ENCODE measurements at places on chromosomes 11 and 22.

DNA sequence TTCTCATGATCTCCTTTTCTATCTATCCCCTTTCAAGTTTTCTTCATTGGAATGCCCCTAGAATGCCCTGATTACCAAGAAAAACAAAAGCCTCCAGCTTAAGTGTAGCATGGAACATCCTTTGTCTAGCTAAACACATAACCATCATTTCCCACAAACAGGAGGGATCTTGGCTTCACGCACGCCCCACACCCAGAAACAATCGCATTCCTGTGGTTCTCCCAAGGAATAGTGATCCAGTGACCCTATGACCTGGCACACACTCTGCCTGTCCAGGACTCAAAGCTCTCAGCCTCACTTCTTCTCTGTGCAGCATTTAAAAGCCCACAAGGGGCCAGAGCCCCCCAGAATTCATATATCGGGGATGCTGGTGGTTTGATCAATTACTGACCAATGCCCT, 9.3 kb upstream of the POU2AF1 start:
- no peak for DNase-seq

DNA sequence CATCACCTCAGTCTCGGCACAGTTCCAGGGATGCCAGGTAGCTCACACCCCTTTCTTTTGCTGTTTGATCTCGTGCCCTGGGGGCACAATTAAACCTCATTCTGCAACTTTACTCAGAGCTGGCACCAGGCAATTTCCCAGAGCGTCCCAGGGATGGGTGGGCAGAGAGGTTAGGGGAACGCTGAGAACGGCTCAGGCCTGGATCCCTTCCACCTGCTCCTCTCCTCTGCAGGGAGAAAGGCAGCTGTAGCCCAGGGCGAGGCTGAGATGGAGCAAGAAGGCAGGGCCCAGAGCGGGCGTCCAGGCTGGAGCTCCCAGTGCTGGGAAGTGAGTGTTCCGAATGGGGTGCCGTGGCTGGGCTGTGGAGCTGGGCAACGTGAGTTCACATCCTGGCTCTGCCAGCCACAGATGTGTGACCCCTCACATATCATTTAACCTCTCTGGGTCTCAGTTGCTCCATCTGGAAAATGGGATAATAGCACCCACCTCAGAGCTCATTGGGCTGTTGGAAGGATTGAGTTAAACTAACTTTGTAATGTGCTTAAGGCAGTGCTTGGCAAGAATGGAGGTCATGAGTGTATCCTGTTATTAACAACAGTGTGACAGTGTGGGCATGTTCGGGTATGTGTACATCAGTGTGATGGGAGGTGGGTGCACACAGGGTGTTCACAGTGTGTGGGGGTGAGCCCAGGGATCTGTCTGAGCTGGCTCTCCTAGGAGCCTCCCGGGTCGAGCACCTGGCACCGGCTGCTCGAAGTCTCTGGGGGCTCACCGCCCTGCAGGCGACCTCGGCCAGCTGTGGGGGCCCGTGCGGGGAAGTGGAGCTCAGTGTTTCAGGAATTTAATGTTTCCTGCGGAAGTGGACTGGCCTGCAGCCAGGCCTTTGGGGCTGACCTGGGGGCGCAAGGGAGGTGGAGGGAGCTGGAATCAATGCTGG, 15.5 kb downstream of the OTUB1 start:
- no peak for DNase-seq

DNA sequence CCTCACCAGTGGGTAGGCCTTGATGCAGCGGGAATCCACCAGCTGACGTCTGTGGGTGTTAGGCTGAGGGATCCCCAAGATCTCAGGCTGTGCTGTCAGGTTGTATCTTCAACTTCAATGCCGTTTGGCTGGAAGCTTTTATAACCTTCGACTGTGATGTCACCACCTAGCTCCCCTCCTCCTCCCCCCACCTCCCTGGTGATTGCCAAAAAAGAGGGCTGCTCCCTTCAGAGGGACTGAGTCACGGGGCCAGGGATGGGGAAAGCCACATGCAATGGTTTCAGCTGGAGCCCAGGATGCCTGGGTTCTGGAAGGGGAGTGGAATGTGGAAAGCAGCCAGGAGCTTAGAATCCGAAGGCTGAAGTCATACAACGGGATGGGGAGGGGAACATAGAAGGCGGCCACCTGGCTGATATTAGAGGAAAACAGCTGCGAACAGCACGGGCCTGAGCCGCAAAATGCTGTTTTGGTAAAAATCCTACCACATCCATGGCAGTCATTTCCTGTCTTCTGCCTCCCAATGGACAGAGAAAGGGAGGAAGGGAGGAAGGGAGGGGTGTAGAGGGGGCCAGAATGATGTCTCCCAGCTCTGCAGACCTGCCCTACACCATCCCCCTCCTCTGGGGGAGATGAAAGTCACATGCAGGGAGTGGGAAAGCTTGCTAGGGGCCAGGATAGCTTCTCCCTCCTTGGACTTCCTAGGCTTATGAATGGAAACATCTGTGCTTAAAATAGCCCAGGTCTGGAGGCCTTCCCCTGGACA, at the start of gene LRRN4CL:
TSS of gene LRRN4CL (minus strand) at position 110 of the 763 bp plus-strand sequence. CDS start 1,022 bp downstream, outside the sequence.
- DNase-seq: no peak

GRCh38 chr22:44026066-44026629, 2.0 kb downstream of the PARVB start:
- no peak for DNase-seq

GRCh38 chr22:44046485-44047141, 22.5 kb downstream of the PARVB start:
- DNase-seq: no peak

GRCh38 chr11:76329084-76329648, 51.8 kb downstream of the THAP12 start:
- peak; percentile 43 for DNase-seq

- DNase-seq: no peak
Observed at GRCh38 chr22:16829985-16830384, 4.8 kb upstream of the XKR3 start.

DNA sequence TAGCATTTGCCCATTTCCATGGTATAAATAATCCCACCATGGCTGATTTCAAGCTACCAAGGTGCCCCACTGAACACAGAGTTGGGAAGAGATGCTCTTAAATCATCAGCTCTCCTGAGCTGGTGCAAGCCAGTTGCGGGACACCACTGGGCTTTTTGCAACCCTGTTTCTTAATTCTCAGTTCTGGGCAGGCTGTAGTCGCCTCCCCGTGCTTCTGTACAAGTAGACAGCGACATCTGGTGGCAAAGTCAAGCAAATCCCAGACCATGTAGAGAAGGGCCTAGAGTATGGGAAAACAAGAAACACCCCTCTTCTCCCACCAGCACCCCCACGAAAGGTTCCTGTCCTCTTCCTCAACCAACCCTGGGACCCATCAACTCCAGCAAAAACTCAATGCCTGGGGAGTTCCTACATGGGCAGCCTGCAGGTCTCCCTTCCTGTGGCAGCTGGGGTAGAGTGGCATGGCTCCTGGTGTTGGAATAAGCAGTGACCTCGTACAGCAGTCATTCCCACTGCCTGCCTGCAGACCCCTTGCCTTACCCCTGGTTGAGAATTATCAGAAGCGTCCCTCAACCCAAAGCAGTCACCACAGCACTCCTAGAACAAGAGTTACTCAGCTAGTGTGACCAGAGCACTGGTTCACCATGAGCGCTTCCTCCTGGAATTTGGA, 68.4 kb downstream of the IGLL5 start:
- DNase-seq: peak; percentile 77

- DNase-seq: no peak
Observed at GRCh38 chr11:88475991-88476418, 138.5 kb upstream of the CTSC start.

DNA sequence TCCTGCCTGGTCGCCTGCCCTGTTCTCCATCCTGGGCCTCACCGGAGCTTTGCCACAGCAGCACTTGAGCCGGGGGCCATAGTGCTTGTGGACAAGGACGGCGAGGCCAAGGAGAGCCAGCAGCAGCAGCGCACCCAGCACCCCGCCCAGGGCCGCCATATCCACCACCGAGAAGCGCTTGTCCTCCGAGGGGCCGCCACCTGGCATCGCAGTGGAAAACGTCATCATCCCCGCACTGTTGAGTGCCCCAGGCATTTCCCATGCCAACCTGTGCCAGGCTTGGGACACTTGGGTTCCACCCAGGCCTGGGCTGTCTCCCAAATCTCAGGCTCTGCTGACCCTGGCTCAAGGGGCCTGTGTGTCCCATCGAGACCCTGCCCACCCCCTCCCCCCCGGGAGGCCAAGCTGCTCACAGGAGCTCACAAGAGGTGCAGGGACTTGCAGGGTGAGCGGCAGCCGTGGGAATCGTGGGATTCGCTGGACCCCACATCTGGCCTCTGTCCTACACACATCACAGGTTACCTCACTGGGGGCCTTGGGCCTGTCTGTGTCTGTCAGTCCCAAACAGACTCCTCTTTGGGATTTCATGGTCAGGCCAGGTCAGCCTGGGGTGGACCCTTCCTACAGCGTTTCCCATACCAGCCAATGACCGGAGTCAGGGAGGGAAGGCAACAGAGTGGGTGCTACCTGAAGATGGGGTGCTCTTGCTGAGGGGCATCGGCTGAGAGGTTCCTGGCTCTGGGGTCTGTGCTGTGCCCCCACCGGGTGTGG, 2.3 kb upstream of the IRF7 start:
- DNase-seq: no peak

DNA sequence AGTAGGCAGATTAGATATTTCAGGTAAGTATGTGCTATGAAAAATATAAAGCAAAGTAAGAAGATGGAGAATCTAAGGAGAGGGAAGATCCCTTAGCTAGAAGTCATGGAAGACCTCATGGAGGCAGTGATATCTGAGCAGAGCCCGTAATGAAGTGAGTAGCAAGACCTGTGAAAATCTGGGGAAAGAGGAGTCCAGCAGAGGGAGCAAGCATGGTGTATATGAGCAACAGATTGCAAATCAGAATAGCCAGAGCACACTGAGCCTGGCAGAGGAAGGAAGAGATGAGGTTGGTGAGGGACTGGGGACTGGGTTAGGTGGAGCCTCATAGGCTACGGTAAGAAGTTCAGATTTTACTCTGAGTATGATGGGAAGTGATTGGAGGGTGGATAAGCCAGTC, 9.4 kb downstream of the LHFPL7 start:
- peak; percentile 70 for DNase-seq

DNA sequence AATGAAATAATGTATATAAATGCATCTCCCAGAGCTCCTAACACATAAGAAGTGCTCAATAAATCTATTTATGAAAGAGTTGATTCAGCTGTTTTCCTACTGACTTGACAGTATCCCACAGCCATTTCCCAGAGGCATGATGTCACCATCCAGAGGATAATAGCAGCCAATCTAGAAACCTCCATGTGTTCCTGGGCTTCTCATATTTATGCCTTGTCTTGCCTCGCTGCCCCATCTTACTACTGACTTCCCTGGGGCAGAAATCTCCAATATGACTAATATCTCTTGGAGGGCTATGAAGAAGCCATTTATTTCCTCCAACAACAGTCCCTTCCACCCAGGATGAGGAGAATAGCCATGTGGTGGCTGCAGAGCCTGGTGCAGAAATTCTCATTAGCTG, 115.4 kb upstream of the NAV2 start:
- no peak for DNase-seq

DNA sequence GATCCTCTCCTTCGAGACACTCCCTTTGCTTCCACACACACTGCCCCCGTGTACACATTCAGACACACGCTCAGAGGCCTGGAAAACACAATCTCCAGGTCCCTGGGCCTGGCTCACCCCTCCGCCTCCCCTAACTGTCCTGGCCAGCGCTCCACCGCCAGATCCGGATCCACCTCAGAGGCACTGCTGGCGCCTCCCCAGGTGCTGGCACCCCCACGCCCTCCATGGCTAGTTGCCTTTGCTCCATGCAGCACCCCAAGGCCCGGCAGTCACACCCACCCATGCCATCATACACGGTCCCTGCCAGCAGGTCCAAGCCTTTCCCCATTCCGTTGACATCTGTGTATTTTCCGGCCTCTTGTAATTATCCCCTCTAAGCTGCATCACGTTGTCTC, 11.1 kb downstream of the SPTBN2 start:
- no peak for DNase-seq

GRCh38 chr11:73387594-73388264, 11.5 kb downstream of the RELT start:
- peak; percentile 62 for DNase-seq

DNA sequence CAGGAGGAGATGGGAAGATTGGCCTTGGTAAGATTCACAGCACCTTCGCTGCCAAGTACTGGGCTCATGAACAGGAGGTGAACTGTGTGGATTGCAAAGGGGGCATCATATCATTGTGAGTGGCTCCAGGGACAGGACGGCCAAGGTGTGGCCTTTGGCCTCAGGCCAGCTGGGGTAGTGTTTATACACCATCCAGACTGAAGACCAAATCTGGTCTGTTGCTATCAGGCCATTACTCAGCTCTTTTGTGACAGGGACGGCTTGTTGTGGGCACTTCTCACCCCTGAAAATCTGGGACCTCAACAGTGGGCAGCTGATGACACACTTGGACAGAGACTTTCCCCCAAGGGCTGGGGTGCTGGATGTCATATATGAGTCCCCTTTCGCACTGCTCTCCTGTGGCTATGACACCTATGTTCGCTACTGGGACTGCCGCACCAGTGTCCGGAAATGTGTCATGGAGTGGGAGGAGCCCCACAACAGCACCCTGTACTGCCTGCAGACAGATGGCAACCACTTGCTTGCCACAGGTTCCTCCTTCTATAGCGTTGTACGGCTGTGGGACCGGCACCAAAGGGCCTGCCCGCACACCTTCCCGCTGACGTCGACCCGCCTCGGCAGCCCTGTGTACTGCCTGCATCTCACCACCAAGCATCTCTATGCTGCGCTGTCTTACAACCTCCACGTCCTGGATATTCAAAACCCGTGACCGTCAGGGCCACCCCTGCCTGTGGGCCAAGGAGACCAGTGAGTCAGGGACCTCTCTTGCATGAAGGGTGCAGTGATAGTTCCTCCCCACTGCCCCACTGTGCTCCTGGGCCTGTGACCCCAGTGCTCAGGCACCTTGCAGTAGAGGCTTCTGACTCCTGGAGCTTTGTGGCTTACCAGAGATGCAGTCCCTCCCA, 83.6 kb downstream of the BCR start:
- no peak for DNase-seq

DNA sequence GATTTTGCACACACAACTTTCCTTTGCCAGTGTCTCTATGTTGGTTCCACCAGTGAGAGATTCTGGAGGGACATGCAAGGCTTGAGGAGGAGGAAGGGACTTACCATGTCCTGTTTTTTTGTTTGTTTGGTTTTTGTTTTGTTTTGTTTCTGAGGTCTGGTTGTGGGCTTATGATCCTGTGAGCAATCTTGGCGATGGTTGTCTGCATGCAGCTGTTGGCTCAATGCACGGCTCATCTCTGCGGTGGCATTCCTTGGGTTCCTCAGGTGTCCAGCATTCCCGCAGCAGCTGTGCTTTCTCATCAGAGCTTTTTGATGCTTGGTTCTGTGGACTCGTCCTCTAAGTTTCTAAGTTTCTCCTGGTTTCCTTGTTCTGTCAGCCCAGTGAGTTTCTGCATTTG, 4.8 kb upstream of the NNMT start:
- no peak for DNase-seq

DNA sequence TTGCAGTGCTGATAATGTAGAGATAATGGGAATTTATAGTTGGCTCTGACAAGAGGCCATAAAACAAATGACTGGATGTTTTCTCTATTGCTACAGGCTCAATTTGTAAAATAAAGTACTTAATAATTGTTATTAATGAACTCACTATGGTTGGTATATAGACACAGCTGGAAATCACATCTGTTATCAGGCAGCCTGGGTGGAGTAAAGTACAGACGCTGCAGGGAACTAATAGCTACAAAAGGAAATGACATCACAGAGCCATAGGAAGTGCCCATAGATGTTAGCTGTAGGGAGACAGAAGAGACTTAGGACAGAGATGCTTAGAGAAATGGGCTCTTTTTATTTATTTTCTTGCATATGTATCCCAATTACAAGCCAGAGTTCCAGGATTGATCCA, 81.0 kb upstream of the SNX19 start:
- DNase-seq: no peak
